ENCODE measurements at places on chromosomes 4 and X.

GRCh38 chr4:53711926-53712325 lies 120.6 kb upstream of the LNX1 start:
- no peak for DNase-seq

DNA sequence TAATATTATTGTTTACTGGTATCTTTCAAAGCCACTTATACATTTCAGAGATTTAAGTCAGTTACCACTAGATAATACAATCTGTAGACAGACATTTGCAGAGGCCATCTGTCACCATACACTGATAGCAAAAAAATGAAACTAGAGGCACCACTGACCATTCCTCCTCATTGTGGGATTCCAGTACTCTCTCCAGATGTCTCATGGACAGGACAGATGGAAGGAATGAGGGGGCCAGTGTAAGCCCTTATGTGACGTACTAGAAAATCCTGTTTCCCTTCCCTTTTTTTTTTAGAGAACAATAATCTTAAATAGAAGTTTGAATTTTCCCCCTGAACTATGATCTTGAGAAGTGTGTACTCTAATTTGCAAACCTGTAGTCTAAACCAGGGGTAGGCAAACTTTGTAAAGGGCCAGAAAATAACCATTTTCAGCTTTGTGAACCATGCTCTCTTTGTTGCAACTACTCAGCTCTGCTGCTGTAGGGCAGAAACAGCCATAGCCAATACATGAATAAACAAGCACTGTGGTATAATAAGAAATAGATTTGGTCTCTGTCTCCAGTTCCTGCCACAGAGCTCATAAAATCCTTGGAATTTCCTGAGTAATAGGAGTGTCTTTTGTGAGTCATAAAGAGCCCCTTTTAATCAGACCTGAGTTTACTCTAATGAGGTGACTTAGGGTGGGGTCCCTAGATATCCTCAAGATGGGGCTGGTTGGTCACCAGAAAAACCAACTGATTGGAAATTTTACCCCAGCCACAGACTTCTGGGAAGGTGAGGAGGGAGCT lies 90.4 kb downstream of the MOSPD2 start:
- no peak for DNase-seq

DNA sequence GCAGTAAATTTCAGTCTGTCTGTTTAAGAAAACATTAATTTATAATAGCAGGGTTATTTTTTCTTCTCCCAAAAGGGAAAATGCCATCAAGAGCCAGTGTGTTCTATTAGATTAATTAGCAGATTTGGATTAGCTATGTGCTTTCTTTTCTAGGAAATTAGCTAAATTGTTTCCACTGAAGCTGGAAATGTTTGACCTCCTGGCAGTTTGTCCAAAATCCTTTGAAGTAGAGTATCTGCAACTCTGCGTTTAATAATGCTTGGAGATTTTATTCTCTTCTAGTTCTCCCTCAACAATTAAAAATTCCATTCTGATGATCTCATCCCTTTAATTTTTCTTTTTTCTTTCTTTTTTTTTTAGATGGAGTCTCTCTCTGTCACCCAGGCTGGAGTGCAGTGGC lies 27.1 kb upstream of the HOPX start:
- no peak for DNase-seq

- DNase-seq, result no peak
These were observed 9.3 kb upstream of the DCK start for GRCh38 chr4:70984106-70984505.

GRCh38 chrX:151711787-151712186 lies 4.0 kb upstream of the FATE1 start:
- no peak for DNase-seq

DNA sequence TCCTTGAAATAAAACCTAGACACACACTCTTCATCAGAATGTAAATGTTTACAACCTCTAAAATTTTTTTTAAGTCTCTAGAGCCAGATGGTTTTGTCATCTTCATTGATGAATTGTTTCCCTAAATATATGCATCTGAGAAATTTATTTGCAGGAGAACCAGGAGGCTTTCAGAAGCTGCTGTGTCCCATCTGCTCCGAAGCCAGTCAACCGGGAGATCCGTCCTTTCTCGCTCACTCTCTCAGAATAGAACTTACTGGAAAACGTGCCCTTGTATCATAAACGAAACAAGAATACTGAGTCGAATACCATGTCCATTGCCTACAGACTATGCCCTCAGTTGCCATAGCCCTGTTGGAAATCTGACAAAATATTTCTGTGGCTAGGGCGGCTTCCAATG lies 103.5 kb downstream of the SLC34A2 start:
- DNase-seq, result no peak

DNA sequence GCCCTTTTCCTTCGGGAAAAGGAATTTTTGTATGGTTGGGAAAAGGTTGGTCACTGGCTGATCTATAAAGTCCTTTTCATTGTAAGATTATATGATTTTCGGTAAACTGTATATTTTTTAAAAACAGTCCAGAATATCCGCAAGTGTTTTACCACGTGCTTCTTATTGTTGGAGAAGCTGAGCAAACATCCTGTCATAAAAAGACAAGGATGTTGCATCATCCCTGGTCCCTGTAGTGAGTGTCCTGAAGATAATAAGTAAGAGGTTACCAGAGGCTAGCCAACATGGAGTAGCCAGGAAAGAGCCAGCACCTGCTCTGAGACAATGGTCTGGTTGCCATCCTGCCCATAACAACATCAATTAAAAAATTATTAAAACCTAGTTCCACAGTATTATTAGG lies 5.1 kb downstream of the CXCL9 start:
- no peak for DNase-seq

DNA sequence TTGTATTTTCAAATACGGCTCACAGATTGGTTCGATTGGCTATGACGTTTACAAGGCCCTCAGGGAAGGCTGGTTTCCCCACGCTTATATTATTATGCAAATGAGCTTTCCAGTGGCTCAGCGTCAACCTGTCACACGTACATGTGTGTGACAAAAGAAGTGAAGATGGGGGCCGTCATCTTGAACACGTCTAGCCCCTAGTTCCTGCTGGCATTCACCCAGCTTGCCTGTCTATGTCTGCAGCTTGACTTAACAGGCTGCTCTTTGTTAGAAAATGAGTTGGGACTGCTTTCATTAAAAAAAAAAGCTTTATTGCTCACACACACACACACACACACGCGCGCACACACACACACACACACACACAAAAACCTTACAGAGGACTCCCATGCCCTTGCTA lies 283.6 kb upstream of the CTSO start:
- no peak for DNase-seq

GRCh38 chr4:107922486-107923473 lies 8.6 kb upstream of the CYP2U1 start:
- DNase-seq, result no peak

- DNase-seq, result no peak
These were observed 74.9 kb downstream of the TBL1X start for GRCh38 chrX:9539605-9540387.

- DNase-seq, result no peak
These were observed 772.9 kb upstream of the SLIT2 start for GRCh38 chr4:19478791-19479190.

- no peak for DNase-seq
These were observed 27.7 kb downstream of the PAK3 start for GRCh38 chrX:111123606-111124179.

DNA sequence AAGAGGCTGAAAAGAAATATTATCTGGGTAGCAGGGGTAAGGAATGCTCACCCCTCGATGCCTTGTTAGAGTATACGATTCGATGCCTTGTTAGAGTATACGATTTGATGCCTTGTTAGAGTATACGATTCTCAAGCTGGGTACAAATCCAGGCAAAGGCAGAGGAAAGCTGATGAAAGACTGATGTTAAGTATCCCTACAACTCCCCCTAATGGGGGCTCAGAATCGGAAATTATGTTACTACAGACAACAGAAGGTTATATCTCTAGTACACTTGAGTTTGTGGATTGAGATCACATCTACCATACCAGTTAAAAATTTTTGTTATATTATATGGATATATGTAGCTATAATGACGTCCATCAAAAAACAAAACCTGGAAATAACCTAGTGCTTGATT lies 4.8 kb downstream of the LRRC66 start:
- no peak for DNase-seq

- DNase-seq, result no peak
These were observed 63.1 kb upstream of the GPR78 start for GRCh38 chr4:8516996-8517550.

DNA sequence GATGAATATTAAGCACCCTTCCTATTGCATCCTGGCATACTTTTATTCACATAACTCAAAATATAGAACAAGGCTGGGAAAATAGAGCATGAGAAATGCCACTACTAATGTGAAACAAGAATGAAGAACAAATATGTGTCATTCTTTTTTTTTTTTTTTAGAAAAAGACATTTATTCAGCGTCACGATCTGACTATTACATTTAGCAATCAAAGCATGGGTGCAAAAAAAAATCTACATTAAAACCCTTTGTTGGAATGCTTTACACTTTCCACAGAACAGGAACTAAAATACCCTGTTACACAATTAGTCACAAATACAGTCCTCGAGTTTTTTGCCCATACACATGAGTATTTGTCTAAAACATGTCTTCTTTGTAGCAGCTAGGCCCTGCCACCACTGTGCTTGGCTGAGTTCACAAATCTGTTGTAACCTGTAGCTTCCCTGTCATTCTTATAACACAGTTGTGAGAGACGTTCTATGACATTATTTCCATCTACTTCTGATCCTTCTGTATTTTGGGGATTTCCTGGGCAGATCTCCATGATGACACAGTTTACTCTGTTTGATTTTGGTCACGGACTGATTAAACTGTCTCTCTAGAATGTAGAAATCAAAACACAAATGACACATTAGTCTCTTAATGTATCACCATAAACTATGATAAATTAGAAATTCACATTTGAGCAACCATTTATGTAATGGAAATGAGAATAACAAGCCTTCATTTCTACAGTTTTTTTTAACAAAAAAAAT lies 9.4 kb upstream of the TET2 start:
- DNase-seq, result no peak

GRCh38 chr4:140764785-140765392 lies 8.7 kb upstream of the TBC1D9 start:
- DNase-seq, result no peak

DNA sequence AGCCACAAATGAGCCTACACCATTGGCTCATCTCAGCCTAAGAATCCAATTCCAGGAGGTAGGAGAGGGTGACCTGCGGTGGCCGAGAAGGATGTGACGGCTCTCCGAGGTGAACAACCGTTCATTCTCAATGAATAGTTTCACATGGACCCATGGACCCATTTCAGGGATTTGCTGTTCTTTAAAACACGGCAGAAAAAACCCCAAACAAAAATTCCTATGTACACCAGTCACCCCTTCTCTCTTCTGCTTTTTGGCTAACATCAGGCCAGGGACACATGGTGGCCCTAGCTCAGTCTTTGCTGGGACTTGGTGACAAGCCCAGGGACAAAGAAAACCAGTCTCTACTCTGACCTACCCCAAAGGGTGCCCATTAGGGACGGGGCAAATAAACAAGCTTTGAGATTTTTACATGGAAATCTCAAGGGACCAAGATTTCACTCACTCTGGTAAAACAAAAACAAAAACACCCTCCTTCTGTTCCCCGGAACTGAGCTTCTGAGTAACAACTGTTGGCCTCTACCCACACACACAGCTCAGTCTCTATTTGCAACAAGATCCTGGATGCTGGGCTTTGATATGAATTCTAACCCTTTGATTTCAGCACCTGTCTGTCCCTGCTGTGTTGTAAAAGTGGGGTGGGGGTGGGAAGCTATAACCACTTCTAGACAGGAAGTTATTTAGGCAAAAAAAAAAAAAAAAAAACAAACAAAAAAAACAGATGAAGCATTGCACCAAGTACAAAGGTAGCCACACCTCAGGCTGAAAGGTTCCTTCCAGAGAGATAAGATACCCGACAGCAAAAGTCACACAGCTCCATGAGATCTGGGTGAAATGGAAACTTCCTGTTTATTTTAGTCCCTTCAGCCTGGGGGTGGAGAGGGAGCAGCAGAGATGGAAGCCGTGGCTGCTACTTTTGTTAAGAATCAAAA lies 49.0 kb downstream of the DDX3X start:
- DNase-seq, result no peak

DNA sequence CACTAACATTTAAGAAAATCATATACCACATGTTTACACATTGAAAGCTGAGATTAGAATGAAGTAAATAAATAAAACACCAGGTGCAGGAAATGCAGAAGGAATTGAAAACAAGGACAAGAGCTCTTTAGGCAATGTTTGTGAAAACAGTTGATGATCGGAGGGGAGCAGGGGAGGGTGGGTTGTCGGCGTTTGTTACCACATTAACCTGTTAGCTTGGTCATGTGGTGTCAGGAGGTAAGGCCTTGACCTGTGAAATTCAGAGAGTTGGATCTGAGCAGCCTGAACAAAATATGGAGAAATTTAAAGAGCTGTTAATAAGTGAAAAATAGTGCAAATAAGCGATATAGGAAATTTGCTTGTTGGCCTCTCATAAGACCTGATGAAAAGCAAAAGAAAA lies 759.9 kb downstream of the PDHA2 start:
- no peak for DNase-seq

DNA sequence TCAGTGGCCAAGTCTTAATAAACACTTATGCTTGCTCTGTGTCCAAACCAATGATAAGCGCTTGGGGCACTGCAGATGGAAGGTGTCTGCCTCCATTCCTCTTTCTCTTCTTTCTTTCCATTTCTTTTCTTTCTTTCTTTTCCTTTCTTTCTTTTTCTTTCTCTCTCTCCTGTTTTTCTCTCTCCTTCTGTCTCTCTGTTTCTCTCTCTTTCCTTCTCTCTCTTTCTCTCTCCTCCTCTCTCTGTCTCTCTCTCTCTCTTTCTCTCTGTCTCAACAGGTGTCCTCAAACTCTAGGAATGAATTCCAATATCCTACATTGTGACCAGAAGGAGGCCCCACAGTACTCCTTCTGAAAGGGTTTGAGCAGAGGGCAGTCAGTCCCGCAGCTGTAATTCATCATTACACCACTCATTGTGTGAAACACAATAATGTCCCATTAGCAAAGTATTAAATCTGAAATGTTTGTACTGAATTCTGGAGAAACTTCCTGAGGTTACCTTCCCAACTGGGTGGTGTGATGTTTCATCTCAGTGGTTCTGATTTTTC lies 66.5 kb upstream of the PAGE1 start:
- DNase-seq, result no peak

DNA sequence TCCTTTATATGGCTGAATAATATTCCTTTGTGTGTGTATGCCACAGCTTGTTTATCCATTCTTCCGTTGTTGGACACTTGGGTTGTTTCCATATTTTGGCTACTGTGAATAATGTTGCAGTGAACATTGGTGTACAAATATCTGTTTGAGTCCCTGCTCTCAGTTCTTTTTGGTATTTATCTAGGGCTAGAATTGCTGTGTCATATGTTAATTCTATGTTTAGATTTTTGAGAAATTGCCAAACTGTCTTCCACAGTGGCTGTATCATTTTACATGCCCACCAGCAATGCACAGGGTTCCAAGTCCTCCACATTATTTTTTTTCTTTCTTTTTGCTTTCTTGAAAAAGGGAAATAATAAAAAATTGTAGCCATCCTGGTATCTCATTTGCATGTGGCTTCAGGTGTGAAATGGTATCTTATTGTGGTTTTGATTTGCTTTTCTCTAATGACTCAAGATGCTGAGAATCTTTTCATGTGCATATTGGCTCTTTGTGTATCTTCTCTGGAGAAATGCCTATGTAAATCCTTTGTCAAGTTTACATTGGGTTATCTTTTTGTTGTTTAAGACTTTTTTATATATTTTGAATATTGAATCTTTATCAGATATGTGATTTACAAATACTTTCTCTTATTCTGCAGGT lies 129.7 kb downstream of the RAPGEF2 start:
- no peak for DNase-seq

GRCh38 chr4:151429957-151430570 lies 21.1 kb downstream of the FHIP1A start:
- DNase-seq, result no peak

All from epithelial cell of proximal tubule (primary cell).